PC-9 (cell line): ENCODE measurements at places on chromosomes 5 and 9.

DNA sequence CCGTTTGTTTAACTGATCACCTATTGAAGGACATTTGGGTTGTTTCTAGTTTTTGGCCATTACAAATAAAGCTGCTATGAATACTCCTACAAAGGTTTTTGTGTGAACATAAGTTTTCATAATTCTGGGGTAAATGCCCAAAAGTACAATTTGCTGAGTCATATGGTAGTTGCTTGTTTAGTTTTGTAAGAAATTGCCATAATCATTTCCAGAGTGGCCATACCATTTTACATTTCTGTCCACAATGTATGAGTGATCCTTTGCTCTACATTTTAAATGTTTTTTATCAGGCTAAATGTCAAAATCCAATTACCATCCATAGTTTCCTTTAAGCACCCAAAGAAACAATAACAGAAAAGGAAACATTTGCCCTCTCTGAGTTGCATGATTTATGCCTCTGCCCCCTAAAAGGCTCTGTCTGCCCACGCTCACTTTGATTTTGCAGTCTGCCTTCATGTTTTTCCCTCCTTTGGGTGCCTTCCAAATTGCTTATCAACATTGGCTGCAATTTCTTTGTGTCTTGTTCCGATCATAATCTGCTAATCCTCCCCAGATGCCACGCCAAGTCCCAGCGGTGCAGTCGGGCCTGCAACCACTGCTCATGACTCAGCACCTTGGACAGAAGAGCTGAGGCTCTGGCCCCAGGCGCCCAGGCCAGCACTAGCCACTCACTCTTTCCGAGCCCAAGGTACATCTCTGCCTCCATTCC lies 339.2 kb downstream of the PIK3R1 start:
- peak; percentile 69 for DNase-seq

DNA sequence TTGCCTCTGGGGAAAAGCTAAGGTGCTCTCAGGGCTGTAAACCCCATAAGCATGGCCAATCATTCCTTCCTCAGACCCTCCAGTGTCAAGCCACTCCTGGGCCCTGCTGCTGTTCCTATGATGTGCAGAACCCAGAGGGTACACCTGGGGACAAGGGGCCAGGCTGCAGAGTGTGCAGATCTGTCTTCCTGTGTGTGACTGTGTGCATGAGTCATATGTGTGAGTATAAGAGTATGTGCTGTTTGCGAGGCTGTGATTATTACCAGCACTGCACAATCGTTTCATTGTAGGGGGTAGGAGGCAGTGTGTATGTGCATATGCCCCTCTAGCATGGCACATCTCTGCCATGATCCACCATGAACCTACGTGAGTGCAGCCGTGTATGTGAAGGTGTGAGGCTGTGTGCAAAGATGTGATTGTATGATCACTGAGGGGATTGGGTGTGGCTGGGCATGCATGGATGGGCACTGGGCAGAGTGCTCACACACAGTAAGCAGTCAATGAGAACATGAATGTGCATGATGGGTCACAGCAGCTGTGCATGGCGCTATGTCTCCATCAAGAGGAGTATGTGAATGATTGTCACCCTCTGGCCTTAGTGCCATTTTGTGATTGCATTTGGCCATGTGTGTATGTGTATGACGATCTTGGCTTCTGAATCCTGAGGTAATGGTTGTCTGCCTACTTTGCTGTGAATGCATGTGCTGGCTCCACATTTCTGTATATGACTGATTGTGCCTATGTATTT lies 2.4 kb upstream of the OR1K1 start:
- DNase-seq: no peak

- DNase-seq: no peak
These were observed 142.8 kb downstream of the GADD45G start for GRCh38 chr9:89747596-89747995.

- DNase-seq: no peak
These were observed 55.0 kb upstream of the CPLX2 start for GRCh38 chr5:175816348-175816747.

GRCh38 chr9:126334721-126335621 lies 8.3 kb downstream of the MVB12B start:
- DNase-seq: peak; percentile 23

DNA sequence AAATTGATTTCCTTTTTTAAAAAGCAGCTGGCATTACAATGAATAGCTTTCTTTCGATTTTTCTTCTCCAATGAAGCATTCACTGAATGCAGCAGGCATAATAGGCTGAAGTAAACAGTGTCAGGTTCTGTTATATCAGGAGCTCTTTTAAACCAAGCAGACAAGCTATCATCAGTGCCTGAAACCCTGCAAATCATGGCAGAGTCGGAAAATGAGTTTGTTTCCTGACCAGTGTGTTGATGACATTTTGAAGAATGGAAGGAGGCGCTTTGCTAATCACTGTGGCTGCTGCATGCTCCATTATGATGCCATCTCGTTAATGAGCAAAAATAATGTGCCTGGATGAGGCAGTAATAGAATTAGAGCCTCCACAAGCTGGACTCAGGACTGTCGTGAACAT lies 284.5 kb downstream of the ZNF608 start:
- DNase-seq: no peak

DNA sequence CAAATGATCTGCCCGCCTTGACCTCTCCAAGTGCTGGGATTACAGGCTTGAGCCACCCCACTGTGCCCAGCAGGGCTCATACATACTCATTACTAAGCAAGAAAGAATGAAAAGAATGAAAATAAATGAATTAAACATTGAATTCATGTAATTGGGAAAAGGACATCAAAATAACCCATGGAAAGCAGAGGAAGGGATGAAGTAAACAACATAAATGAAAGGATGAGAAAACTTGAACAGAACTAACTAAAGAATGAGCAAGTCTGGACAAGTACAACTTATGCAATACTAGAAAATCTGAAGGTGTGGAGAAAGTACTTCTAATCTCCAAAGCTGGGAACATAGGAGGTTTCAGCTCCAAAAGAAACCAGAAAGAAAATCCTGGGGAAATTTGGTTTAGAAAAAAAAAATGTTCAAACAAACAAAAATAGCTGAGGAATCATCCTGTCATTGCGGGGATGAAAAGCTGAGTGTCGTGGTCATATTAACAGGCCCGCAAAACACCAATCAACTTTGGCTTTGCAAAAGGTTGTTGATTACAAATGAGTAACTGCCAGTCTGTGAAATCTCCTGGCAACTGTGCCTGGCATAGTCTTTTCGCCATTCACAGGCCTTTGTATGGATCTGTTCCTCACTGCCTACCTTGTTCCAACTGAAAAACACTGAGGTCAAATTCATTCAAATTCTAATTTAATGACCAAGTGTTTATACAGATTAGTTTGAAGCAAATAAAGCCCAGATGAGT lies 2.3 kb upstream of the AK3 start:
- DNase-seq: no peak

GRCh38 chr5:135437796-135438560 lies 9.2 kb downstream of the DCANP1 start:
- DNase-seq: peak; percentile 86

GRCh38 chr5:177507165-177507564 lies 2.5 kb downstream of the DOK3 start:
- no peak for DNase-seq

- no peak for DNase-seq
These were observed 39.3 kb downstream of the NTNG2 start for GRCh38 chr9:132201139-132201538.

- DNase-seq: no peak
These were observed 929.7 kb upstream of the SEMA6A start for GRCh38 chr5:117504305-117504704.

DNA sequence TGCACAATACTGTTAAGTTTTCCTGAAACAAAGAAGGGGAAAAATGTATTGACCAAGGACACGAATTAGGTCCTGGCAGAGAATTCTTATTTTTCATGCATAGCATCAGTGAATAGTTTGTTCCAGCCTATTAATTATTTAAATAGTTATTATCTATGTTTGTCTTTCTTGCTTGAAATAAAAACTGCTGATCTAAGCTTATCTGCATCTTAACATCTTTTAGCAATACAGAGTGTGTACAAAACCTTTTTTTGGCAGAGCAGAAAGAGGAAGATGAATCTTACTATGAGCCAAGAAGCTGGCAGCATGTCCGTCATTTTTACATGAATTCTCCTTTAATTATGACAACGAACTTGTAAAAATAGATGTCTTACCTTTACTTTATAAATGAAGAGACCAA lies 23.3 kb upstream of the PLPPR1 start:
- no peak for DNase-seq

DNA sequence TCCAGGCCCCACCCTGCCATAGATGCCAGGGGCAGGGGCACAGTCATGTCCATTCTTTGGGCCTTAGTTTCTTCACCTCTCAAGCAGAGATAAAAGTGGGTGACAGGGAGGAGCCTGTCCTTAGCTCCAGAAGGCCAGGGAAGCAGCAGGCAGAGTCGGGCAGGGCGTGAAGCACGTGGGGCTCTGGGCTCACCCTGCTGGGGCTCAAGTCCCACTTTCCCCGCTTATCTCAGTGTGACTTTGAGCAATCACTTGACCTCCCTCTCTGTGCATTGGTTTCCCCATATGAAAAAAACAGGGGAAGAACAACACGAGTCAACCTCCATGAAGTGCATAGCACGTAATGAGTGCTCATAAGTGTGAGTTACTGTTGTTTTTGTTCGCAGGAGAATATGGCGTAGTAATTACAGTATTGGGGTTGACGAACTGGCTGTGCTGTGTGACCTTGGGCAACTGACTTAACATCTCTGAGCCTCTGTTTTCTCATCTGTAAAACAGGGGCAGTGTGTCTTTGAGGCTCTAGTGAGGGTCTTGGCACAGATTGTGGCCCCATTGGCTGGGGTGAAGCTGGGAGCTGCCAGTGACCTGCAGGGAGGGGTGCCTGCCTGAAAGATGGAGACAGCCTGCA lies 39.9 kb upstream of the HAND1 start:
- no peak for DNase-seq

DNA sequence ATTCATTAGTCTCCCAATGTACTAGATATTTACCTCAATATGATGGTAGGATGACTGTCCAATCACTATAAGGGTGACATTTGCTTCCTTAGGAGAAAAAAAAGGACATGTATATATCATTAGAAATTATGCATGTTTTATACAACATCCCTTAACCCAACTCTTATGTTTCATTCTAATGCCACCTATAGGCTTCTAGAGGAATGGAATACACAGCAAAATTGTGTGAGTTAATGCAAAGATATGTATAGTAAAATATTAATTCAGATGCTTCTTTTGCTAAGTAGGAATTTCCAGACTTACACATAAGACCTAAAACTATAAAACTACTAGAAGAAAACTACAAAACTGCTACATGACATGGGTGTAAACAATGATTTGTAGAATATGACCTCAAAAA lies 3.5 kb downstream of the PRXL2C start:
- no peak for DNase-seq

DNA sequence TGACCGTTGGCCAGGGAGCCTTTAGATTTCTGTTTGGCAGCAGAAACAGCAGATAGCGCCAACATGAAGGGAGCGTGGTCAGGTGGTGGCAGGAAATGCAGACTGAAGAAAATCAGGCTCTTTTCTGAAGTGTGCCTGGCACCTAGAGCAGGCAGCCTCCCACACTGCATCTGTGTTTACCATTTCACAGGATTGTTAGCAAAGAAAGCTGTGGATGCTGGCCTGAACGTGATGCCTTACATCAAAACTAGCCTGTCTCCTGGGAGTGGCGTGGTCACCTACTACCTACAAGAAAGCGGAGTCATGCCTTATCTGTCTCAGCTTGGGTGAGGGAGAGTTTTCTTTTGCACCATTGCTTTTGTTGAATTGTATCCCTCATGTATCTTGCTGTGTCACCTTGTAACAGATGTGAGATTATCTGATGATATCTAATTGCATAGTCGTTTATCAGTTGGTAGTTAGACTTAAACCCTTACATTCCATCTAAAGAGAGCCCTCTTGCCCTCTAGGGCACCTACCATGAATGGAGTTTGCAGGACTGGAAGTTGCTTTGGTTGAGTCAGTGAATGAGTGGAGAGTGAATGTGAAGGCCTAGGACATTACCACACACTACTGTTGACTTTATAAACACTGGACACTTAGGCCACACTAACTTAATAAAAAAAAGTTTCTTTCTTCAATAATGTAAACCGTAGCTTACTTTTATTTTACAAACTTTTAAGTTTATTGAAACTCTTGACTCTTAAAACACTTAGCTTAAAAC lies 42.8 kb downstream of the ACO1 start:
- DNase-seq: peak; percentile 45

DNA sequence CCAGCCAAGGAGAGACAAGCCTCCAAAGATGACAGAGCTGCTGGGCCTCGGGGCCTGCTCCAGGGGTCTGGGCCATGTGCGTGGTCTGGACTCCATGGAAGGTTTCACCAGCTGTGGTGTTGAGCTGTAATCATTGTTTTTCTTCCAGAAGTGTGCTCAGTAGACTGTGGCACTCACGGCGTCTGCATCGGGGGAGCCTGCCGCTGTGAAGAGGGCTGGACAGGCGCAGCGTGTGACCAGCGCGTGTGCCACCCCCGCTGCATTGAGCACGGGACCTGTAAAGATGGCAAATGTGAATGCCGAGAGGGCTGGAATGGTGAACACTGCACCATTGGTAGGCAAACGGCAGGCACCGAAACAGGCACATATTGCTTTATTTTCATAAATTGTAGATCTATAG lies 164.8 kb upstream of the WWC1 start:
- DNase-seq: peak; percentile 30

DNA sequence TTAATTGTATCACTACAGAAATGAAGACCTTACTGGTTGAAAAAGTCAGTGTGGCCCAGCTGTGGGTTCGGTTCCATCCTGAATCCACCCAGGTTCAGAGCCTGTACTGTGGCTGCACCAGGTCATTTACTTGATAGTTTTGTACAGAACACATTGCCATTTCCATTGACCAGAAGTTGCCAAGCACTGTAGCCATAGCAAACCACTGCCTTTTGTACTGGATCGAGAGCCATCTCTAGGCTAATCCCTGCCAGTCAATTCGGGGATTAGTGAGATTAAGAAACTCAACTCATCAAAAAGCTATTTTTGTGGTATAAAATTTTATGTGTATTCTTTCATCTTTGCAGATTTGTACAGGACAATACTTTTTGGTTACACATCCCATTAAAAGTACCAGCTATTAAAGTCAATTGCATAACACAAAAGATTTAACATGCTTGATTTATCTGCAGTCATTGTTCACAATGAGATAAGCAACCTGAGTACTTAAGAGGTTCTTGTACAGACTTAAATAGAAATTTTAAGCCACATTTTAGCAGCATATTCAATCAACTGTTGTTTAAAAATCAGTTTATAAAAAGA lies 108.5 kb upstream of the OTULINL start:
- DNase-seq: no peak

GRCh38 chr9:33815781-33816180 lies 1.2 kb upstream of the UBE2R2 start:
- no peak for DNase-seq

DNA sequence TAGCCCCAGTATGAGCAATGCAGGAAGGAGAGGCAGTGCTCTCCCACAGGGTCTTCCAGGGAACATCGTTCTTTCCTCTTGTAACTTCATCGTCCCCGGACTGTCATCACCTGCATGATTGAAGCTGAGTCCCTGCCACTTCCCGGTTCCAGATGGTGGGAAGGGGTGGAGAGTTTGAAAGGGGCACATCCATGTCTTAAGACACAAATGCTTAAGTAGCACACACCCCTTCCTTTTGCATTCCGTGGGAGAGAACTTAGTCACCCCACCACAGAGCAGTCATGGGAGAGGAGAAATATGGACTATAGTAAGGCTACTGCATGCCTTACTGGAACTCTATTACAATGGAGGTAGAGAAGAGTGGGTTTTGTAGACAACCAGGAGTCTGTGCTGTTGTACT lies 165.3 kb upstream of the GAS1 start:
- no peak for DNase-seq

GRCh38 chr5:74579215-74579614 lies 61.3 kb downstream of the ENC1 start:
- DNase-seq: no peak
